ENCODE measurements at places on chromosomes 1 and 21.

DNA sequence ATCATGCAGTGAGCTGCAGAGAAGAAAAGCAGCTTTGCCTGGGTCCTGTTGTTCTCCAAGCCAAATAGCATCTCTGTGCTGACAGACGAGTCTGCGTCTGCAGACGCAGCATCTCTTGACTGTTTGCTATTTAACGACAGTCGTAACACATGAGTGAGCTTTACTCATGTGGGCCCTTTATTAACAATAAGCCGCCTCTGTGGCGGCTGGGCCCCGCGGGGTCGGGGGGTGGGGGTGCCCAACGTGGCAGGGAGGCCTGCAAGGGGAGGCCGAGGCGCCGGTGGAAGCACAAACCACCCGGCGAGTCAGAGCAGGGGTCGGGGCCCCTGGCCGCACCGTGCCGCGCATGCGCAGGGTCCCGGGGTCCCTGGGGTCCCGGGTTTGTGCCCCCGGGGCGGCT lies 435.1 kb downstream of the KIF26B start:
- no peak for DNase-seq

DNA sequence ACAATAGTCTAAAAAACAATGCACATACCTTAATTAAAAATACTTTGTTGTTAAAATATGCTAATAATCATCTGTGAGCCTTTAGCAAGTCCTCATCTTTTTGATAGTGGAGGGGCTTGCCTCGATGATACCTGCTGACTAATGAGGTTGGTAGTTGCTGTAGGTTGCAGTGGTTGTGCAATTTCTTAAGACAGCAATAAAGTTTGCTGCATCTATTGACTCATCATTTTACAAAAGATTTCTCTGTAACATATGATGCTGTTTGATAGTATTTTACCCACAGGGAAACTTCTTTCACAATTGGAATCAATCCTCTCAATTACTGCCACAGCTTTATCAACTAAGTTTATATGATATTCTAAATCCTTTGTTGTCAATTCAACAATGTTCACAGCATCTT lies 7.6 kb downstream of the C1orf87 start:
- DNase-seq = no peak

GRCh38 chr1:165933446-165934170 lies 106.2 kb downstream of the UCK2 start:
- no peak for DNase-seq

DNA sequence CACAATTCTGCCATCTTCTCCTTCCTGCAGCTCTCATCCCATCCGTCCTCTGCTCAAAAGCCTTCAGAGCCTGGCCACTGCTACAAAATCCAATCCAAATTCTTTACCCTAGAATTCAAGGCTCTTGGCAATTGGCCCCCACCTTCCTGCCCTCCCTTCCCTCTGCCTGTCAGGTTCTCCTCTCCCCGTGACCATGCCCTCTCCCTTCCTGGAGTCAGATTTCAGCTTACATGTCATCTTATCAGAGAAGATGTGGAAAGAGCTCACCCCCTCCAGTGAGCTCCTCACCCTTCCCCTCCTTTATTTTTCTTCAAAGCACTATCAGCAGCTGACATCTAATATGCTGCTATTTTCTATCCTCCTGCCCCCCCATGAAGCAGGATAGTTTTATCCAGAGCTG lies 86.9 kb downstream of the GRIK3 start:
- DNase-seq = no peak

DNA sequence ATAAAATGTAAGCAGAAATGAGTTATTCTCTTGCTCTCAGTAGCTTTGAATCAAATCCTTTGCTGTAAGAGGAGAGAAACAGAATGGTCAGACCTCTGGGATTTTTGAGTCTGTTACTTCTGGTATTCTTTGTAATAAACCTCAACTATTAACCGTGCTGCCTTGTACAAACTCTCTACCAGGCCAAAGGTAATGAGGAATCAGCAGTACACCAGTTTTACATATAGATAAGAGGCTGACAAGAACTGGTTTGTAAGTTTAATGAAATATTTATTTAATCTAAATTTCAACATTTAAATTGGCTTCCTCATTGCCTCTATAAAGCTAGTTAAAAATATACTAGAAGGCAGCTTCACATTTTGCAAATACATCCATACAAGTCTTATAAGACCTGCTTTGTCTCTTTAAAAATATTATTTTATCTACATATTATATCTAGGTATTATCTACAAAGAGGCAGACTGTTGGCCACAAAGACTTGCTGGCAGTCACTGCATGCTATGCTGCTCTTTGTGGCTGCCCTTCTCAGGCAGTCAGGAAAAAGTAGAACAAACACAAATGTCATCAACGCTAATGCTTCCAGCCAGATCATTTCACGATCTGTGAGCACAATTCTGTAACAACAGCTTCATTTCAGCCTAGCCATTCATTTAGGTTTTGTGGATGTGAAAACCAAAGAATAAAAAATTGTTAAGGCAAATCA lies 173.0 kb downstream of the GABPA start:
- no peak for DNase-seq

DNA sequence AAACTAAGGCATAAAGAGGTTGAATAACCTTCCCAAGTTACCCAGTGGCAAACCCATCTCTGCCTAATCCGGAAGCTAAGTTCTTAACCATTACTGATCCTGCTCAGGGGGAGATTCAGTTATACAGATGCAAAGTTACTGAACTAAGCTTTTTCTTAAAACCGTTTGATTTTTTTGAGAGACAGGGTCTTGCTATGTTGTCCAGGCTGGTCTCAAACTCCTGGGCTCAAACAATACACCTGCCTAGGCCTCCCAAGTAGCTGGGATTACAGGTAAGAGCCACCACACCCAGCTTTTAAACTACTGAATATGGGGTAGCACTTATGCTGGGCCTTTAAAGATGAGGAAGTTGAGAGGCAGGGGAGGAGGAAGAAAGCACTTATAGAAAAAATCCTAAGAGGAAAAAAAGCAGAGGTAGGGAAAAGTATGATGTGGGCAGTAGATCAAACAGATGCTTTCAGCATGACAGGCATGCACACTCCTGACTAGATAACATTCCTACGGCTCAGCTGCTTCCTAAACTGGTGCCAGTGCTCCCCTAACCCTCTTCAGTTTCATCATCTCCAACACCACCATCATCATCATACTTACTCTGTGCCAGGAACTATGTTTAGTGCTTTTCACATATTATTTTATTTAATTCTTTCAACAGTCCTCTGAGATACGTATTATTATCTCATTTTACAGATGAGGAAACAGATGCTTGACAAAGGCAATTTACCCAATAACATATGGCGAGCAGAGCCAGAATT lies 5.8 kb downstream of the PAFAH2 start:
- no peak for DNase-seq

DNA sequence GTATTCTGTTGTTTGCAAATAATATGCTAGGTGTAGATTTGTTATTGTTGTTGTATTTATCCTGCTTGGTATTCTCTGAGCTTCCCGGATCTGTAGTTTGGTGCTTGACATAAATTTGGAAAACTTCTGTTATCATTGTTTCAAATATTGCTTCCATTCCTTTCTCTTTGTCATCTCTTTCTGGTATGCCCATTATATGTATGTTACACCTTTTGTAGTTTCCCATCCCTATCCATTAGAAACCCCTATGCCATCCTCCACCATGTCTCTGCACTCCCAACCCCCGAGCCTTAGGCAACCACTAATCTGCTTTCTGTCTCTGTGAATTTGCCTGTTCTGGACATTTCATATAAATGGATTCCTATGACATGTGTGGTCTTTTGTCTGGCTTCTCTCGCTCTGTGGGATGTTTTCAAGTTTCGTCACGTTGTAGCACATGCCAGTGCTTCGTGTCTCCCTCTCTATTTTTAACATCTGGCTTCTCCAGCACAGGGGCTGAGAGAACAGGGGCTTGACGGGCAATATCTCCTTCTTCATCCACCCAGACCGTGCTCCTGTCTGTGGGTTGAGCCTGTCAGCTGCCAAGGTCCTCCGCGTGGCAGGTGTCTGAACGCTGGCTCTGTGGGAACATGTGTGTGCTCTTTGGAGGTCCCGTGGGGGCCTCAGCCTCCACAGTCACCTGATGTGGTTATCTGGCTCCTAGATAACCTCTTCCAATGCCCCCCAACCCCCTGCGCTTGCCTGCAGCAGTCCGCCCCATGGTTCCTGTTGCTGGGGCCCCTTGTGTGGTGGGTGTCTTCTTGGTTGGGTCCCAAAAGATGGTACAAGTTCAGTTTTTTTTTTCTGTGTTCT lies 32.8 kb upstream of the MAN1C1 start:
- DNase-seq = no peak

DNA sequence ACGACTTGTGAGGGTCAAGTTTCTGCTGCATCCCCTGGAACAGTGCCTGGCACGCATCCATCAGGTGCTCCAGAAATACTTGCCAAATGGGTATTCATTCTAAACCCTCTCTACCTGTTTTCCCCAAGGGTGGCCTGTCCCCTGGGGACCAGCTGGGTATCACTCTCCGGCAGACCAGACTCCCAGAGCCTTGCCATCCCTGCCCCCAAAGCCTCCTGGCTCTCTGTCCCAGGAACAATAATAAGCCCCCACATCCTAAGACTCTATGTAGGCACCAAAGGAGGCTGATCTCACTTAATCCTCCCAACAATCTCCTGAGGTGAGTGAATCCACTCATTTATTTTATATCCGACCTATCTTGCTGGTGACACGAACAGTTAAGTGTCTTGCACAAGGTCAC lies 96.7 kb downstream of the MRPL37 start:
- no peak for DNase-seq

GRCh38 chr1:148373192-148373925 lies 109.7 kb downstream of the PPIAL4G start:
- DNase-seq = no peak

GRCh38 chr1:33428661-33429060 lies 2.2 kb downstream of the PHC2 start:
- no peak for DNase-seq

DNA sequence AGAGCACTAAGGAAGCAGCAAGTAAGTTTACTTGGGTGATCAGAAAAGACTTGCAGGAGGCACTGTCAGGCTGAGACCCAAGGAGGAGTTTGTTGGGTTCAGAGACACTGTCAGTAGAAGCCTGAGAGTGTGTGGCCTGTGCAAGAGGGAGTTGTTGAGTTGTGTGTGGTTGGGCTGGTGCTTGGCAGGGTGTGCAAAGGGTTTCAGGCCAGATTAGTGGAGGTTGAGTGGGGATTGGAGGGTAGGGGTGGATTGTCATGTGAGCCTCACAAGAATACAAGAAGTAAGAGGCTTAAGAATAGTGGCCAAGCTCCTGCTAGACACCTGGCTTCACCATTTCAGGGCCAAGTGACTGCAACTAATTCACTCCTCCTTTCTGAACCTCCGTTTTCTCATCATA lies 8.9 kb upstream of the KIF21B start:
- DNase-seq = no peak

DNA sequence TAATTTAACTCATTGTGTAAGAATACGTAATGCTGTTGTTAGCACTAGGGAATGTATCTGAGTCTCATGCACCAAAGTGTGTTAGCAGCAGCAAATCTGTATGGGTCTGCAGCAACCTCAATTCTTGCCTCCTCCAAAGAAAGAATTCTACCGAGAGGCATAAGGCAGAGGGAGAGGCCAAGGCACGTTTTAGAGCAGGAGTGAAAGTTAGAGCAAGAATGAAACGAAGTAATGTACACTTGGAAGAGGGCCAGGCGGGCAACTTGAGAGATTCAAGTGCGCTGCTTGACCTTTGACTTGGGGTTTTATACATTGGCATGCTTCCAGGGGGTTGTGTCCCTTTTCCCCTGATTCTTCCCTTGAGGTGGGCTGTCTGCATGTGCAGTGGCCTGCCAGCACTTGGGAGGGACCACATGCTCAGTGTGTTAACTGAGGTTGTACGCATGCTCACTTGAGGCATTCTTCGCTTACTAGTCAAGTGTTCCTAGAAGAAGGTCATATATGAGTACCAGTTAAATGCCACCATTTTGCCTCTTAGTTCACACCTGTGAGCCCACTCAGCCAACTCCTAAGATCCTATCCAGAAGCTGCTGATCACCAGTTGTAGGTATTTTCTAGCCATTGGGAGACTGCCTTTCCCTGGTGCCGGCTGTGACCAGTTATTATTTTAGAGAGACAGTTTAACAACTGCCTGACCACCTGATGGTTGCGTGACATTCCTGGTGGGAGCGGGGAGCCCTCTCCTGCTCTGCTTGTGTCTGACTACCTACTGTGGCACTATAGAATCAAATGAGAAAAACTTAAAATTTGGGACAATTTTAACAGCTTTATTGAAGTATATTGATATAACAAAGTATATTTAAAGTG lies 2.7 kb upstream of the CNN3 start:
- no peak for DNase-seq

GRCh38 chr1:67143966-67144365 lies 9.2 kb upstream of the C1orf141 start:
- DNase-seq = no peak

DNA sequence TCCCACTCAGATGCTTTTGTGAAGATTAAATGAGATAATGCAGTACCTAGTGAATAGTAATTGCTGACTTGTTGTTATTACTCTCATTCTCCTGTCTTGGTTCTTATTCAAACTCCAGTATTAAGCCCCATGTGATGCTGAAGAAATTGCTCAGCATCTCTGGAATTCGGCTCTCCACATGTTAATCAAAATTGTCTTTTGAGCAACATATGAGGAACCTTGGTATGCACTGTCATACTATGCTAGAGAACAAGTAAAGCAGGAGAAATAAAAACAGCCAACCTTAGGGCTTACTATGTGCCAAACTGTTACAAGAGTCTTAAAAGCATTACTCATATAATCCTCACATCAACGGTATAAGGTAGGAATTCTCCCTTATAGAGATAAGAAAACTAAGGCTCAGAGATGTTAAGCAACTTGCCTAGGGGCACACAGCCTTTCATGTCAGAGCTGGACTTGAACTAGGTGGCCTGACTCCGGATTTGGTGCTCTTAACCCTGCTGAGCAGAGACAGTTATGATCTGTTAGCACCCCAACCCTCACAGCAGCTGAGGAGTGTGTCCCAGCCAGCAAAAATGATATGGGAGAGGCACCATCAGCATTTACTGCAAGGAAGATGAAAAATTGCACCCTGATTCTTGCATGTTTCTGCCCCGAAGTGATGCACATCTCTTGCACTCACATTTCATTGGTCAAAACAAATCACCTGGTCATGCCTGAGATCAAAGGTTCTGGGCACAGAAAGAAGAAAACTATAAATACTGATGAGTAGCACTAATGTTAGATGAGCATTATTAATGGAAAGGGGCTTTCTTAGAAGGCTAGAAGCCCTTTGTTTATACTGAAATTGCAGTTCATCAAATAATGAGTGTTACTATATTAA lies 102.3 kb downstream of the OMA1 start:
- no peak for DNase-seq

GRCh38 chr1:76465030-76465429 lies 390.5 kb downstream of the ST6GALNAC3 start:
- DNase-seq = no peak
